ENCODE measurements at places on chromosomes 5 and 9.

DNA sequence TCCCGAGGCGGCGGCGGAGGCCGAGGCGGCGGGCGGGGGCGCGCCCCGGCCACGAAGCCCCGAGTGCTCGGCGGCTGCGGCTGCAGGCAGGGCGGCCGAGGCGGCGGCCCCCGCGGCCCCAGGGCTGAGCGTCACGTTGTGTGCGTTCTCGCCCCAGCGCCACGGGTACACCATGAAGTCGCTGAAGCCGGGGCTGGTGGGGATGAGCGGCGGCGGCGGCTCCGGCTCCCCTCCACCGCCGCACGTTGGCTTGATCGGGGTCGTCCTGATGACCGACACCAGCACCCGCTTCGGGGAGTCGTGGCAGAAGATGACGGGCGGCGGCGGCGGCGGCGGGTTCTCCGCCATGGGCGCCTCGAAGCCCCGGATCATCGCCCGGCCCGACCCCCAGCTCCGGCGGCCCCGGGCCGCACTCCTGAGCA lies 498 bp downstream of the ZNF367 start:
- DNase-seq = no peak

- DNase-seq = no peak
Observed at GRCh38 chr5:5025774-5026408, 114.2 kb upstream of the ADAMTS16 start.

DNA sequence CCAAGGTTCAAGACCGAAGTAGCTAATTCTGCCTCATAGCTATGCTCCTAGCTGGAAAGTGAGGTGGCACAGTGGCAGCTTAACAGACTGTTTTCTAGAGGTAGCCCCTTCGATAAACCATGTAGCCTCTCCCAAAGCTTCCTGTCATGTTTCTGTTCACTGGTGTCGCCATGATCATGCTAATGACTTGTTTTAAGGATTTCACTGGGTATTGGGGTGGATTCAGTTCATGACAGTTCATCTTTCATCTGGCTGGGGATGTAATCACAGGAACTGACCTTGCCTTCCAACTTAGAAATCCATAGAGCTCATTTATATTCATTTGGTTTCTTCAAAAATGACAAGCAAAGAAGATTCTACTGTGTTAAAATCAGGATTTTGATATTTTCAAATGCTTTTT lies 9.4 kb downstream of the POU5F2 start:
- DNase-seq = no peak

- no peak for DNase-seq
Observed at GRCh38 chr9:134785325-134786108, 95.1 kb upstream of the FCN2 start.

DNA sequence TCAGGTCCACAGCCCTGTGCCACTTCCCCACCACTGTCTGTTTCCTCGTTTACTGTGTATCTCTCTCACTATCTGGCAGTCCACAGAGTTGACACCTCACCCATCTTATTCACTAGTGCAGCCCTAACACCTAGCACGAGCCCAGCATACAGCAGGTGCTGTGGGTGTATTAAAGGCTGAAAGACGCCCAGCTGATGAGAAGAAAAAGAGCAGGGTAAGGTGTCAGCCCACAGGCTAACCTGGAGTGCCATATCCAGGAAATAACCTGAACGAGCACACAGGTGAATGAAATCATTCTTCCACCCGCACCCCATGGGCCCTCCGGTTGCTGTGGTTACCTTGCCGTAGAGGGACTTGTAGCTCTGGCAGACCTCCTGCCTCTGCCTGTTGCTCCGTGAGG lies 18.6 kb downstream of the ANXA6 start:
- no peak for DNase-seq
